Activated CD8-positive, alpha-beta memory T cell treated with anti-CD3 and anti-CD28 coated beads for 1 hour (primary cell): ENCODE measurements at places on chromosomes 5 and 9.

GRCh38 chr5:76291305-76292077 is 111.6 kb upstream of the IQGAP2 start:
- DNase-seq, result no peak

- no peak for DNase-seq
Observed at GRCh38 chr9:110746211-110746930, 77.8 kb downstream of the MUSK start.

- DNase-seq, result no peak
Observed at GRCh38 chr5:14175381-14175780, 32.2 kb downstream of the TRIO start.

DNA sequence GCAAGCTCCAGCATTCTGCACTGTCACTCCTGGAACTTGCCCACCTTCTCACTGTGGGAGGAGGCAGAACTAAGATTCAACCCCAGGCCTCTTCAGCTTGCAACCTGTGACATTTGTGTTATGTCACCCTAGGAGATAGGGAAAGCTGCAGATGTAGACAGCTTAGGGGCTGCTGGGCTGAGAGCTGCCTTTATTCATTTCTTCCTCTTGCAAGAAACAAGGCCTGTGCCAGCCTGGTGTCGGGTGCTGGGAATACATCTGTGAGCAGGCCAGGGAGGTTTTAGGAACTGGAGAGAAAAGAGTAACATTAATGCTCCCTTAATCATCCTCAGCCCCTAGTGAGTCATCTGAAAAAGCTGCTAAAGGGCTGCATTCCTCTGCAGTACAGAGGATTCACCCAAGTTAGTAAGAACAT is 101.8 kb downstream of the FGF18 start:
- no peak for DNase-seq

GRCh38 chr5:14913096-14913495 is 41.5 kb upstream of the ANKH start:
- no peak for DNase-seq

DNA sequence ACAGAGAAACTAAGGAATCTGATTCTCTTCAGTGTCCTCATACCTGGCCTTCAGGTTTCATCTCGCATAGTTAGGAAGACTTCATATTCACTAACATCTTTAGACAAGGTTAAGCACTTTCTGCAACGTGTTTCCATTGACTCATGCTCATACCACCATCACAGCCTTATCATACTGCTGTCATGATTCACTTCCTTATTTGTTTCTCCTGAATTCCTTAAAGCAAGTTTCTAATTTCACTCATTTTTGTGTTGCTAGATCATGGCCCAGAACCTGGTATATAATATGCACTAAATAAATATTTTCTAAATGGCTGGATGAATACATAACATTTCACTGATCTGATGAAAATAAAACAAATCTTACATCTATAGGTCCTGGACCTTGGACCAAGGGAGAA is 472.9 kb downstream of the PRELID2 start:
- no peak for DNase-seq

DNA sequence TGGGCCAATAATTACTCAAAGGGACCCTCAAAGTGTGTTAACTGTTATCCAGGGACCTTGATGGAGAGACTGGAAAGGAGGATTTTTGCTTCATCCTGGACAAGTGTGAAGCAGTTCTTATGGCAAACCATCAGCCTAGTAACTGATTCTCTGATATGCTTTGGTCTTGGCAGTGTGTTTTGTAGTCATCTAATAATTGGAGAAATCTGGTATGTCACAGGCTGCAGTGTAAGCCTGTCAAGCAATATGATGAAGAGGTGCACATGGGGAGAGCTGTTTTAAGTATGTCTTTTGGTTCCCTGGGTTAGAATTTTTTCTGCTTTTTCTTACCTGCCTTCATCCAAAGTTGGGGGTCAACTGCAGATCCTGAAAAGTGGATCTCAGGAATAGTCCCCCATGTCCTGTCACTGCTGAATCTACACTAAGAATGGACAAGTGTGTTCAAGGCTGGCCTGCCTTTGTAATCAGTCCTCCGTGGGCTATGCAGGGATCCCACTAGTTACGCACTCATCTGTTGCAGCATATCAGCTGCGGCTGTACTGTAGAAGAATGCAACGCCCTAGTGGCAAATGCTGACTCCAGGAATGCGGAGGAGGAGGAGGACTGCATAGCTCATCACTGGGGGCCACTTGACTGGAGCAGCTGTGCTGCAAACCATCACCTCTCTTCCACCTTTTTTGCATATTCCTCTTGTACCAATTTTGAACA is 1.9 kb downstream of the SPTAN1 start:
- no peak for DNase-seq

GRCh38 chr5:160438316-160439204 is 16.9 kb downstream of the PTTG1 start:
- DNase-seq, result peak; percentile 26

GRCh38 chr9:83027153-83027891 is 35.6 kb downstream of the RASEF start:
- DNase-seq, result no peak

GRCh38 chr5:87398981-87399614 is 13.6 kb downstream of the CCNH start:
- DNase-seq, result no peak

DNA sequence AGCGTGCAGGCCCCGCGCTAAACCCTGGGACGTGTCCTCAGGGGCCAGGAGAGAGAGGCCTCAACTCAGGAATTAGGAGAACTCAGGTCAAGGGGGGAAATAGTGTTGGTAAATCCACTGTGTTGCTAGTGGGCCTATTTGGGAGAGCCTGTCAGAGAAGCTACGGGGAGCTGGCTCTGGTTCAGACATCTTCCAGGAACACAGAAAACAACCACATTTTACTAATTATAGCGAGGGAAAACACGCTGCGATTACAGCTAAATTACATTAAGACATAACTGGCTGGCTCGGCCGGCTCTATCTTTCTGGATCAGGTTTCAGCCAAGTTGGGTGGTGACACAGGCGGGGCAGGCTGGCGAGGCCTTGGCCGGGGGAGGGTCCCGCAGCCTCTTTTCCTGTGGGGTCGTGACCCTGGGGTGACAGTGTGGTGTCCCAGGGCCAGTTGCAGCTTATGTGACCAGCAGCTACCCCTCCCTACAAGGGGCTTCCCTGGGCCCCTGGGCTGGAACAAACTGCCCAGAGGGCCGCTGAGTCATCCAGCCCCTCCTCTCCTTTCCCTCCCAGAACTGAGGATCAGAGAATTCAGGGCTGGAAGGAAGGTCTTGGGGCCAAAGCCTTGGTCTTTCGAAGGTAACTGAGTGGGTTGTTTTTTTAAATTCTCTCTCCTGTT is 75.1 kb downstream of the FGF18 start:
- no peak for DNase-seq

DNA sequence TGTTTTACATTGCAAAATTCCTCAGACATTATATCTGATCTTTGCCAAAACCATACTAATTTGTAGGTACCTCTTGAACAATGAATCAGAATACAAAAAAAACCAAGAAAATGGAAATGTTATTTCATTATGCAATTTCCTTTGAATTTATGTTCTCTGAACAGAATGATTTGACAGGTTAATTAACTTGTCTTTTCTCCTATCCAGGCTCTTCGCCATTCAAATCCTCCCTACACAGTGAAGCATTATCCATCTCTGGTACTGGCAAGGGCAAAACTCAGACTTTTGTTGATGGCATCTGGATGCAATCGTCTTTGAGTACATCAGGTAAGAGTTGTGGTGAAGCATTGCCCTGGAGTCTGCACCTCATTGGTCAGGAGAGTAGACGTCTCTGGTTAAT is 655.7 kb upstream of the ITGA1 start:
- DNase-seq, result no peak

DNA sequence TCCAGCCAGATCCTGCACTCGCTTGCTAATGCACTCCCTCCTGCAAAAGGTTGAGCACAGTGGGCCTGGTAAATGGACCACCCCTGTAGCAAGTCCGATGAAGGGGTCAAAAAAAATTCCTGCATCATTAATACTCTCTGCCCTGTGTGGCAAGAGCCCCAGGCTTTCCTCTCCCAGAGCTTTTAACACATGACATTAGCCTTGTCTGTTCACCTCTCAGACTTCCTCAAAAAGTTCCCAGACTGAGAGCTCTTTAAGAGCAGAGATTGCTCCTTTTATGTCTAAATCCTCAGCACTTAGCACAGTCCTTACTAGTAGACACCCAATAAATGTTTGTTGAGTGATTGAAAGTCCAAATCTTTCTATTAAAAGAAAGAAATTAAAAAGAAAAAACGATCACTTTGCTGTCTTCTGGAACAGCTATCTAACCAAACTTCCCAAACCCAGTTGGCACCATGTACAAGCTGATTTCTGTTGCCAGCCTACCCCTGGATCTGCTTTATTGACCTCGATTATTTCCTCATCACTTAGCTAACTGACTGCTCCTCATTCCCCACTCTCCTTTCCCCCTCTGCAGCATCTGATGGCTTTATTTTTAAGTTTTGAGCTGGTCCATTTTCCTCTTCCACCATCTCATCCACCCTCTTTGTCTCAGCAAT is 209.8 kb downstream of the ENC1 start:
- DNase-seq, result no peak

- DNase-seq, result no peak
Observed at GRCh38 chr9:116975126-116975525, 288.0 kb downstream of the TRIM32 start.

GRCh38 chr9:81396528-81396927 is 292.8 kb downstream of the TLE1 start:
- DNase-seq, result no peak

- no peak for DNase-seq
Observed at GRCh38 chr5:13510616-13511015, 433.9 kb downstream of the DNAH5 start.

DNA sequence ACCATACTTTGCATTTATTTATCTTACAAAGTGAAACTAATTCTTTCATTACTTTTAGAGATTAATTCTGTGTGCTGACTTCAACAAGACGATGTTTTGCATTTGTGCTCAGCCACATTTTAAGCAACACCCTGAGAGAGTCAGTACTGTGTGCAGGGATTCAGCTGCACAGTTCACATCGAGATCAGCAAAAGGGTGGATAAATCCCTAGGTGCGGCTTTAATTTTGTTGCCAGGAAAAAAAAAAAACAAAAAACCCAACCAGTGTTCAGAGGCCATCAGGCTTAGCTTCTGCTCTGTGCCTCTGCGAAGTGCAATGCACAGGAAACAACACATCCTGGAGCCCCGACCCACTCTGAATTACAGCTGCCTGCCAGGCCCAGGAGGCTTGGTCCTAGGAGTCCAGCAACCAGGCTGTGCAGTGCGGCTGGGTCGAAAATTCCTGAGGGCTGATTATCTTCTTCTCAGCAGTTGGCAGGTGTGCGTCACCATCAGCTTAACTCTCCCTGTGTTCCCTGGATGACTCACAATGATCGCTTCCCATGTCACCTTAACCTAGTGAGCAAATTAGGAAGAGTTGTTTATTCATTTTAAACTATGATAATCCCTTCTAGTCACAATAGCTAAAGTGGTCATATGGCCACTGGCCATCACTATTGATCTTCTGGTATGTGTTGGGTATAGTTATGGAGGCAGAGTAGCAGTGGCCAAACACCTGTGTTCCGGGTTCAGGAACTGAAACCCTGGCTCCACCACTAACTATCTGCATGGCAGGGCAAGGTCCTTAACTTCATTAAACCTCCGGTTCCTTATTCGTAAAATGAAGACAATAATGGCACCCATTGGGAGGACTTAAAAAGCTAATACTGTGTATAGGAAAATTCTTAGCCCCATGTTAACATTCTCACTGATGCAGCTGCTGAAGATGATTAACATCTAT is 31.2 kb upstream of the NDUFB6 start:
- DNase-seq, result no peak

DNA sequence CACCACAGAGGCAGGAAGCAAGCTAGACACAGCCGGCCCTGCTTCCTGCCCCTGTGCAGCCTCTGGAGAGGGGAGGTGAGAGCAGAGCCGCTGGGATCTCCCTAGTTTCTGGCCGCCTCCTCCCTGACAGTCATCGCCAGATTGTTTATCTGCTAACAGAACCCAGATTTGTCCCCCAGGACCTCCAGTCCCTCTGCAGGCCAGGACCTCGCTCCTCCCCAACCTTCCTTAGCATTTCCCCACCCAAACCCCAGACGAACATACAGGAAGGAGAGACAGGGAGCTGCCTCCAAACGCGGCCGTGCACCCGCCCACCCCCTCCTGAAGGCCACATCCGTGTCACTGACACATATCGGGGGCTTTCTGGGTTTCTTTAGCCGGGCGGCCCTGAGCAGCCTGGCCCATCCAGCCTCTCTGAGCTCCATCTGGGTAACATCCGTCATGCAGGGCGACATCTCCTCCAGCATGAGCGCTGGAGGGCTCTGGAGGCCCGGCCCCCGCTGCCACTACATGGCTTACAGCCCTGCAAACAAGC is 47.5 kb downstream of the DBH start:
- DNase-seq, result peak; percentile 35

DNA sequence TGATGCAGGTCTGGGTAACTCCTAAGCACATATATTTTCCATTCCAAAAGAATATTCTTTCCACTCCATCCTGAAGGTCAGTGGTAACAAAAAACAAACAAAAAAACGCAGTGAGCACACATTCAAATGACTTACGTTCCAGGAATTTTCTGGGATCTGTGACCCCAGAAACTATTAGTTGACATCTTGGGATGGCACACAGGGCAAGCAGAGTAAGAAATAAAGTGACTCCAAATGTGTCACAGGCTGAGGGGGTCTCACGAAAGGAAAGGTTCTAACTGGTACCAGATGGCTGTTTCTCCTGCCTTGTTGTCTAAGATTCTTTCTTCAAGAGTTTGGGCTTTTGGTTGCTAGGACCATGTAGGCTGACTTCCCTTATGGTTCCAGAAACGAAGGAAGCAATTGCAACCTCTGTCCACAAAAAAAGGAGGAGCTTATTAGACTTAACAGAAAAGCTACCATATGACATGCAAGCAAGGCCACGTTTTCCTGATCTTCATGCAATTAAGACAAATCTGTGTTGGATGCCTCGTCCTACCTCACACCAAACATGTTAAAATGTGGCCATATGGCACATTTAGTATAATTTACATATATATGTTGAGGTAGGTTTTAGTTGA is 32.7 kb downstream of the PTGS1 start:
- no peak for DNase-seq

- no peak for DNase-seq
Observed at GRCh38 chr5:159212657-159213462, 3.5 kb upstream of the RNF145 start.

- no peak for DNase-seq
Observed at GRCh38 chr9:137828527-137829259, 48.9 kb upstream of the CACNA1B start.

DNA sequence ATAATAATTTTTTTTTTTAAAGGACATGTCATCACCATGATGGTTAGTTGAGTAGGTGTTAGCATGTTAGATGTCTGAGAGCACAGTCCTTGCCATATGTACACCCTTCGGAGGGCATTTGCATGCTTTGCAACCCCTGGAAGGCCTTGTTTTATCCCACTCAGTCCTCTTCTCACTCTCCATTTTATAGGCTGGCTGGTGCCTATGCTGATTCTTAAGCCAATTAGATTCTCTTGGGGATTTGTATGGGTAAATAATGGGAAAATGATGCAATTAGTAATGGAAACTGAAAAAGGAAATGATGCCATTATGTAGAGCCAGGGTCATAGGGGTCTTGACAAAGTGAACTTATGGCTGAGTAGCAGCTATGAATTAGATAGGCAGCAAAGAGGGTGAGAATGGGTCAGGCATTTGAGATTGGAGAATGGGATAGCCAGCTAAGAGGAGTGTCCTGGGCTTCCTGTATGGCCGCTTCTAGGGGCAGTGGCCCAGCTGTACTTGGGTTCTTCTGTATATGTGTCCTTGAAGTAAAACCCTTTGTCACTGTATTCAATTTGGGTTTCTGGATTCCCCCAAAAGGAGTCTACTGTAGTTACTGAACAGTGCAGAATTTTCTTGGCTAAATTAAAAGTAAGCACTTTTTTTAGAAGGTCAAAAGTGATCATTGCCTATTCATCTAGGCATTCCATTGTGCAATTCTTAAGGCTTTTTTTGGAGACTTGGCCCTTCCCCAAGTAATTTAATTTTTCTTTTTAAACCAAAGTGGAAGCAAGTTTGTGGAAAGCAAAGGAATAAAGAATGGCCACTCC is 31.6 kb downstream of the LRRTM2 start:
- DNase-seq, result no peak
